GM23248 (cell line): ENCODE measurements at places on chromosomes 3 and 15.

DNA sequence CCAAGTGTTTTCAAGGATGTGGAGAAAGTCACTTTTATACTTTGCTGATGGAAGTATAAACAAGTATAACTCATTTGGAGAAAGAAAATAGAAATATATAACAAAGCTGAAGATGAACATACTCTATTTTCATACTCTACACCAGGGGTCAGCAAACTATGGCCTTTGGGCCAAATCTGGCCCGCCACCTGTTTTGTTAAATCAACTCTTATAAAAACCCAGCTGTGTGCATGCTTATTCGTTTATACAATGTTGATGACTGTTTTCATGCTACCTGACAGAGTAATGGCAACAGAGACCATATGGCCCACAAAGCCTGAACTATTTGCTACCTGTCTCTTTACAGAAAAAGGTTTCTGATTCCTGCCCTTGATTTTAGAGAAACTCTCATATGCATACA, 124.0 kb downstream of the NR1D2 start:
- DNase-seq, result peak; percentile 20

- DNase-seq, result peak; percentile 55
These were observed 23.3 kb upstream of the LARS2 start for GRCh38 chr3:45365060-45365459.

- no peak for DNase-seq
These were observed 36.6 kb downstream of the MUC20 start for GRCh38 chr3:195757438-195757770.

GRCh38 chr3:45489730-45490309, 101.4 kb downstream of the LARS2 start:
- peak; percentile 23 for DNase-seq

DNA sequence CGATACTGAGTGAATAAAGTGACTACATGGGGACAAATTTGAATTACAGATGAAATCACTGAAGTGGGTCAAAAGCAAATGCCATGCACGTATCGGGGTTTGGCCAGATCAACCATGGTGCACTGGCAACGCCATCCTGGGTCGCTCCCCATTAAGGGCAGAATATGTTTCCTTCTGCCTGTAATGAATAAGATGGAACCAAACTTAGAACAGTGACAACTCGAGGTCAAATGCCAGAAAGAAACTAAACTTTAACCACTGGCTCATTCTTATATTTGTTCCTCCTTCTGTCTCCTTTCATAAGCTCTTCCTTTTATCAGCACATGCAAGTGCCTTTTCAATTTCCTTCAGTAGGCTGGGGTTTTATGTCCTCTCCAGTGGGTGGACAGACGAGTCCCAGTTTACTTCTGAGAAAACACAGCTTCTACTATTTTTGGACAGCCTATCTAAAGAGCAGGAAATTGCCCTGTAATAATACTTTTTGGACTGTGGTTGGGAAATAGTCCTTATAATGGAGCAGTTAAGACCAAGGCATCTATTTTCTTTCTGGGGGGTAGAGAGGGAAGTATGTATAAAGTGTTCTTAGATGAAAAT, 61.4 kb downstream of the WHAMM start:
- DNase-seq, result no peak

GRCh38 chr3:96449803-96450202, 364.6 kb upstream of the EPHA6 start:
- DNase-seq, result no peak

- peak; percentile 68 for DNase-seq
These were observed 1.5 kb upstream of the ITIH3 start for GRCh38 chr3:52792961-52793695.

DNA sequence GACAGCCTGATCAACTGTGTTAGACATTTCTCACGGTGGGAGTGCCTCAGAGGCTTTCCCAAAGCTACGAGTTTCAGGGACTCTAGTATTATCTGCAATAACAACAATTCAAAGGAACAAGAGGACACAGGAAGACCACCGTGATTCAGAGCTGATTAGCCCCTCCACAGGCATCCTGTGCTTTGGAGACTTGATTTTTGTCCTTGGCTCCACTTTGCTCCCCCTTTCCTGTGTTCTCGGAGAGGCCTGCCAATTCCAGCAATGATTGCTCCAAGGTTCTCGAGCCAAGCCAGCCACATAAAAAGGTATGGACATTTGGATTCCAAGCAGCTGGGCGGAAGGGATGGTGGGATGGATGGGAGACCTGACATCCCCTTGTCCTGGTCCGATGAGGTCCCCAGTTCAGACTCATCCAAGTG, 14.3 kb downstream of the EHD4 start:
- no peak for DNase-seq

DNA sequence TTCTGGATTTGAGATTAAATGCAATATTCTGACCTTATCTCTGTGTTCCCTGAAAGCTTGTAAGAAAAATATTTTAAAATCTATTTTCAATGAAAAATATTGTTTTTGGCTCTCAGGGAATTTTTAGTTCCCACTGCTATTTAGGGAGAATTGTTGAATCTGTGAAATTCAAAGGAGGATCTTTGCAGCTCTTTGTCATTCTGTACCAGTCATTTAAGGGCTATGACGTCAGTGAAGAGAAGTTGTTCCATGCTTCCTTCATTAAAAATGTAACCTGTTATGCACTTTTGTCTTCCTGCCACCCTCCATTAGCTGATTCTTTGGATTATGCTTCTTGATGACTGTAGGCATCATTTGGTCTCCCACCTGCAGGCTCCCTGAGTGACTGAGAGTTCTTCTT, 427.8 kb upstream of the C2CD4B start:
- DNase-seq, result no peak

GRCh38 chr3:184334470-184335158, 2.8 kb upstream of the FAM131A start:
- peak; percentile 92 for DNase-seq

GRCh38 chr15:71385026-71385425, 269.8 kb downstream of the THSD4 start:
- DNase-seq, result no peak

- DNase-seq, result no peak
These were observed 26.7 kb upstream of the NDUFB4 start for GRCh38 chr3:120569222-120570057.

DNA sequence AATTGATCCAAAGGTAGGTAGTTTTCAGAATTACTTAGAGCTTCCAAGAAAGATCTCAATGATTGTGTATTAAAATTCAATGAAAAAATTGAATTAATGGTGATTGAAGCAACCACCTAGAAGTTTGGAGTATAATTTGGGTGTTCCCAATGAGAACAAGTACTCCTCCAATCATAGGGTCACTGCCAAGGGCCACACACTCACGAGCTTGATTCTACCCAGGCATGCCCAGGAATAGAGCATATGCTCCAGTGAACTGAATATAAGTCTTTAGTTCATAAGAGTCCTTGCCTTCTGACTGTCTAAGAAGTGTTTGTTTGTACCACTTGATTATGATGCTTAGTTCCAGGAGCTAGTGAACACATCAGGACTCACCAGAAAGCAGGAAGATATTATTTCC, 133.9 kb downstream of the CPNE4 start:
- DNase-seq, result no peak

DNA sequence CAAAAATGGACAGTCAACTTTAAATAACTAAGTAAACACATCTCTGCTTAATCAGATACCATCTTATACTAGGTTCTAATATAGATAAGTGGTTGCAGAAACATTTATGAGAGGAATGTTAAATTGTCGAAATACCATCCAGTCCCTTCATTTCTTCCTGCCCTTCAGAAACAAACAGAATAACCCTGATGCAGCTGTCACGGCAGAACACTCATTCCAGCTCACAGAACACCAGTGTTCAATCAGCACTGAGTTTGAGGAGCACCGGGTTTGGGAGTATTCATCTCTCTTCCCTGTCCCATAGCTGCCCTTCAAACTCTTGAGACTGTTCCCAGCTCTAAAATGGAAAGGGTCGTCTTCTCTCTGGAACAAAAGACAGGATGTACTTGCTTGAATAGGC, 61.1 kb upstream of the TSEN2 start:
- DNase-seq, result no peak

DNA sequence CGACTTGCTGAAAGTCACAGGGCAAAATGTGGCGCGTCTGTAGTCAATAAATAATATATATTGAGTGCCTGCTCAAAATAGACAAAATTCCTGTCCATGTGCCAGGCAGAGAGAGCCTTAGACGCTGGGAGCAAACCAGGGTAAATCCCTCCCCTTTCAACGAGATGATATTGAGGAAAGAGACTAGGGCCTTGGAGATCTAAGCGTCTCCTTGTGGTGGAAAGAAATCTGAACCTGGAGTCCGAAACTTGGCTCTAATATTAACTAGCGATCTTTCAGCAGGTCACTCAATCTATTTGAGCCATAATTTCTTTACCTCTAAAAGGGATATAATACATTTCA, 348 bp upstream of the DPP8 start:
- DNase-seq, result no peak

GRCh38 chr15:40826423-40827075, 2.0 kb downstream of the PPP1R14D start:
- DNase-seq, result no peak

DNA sequence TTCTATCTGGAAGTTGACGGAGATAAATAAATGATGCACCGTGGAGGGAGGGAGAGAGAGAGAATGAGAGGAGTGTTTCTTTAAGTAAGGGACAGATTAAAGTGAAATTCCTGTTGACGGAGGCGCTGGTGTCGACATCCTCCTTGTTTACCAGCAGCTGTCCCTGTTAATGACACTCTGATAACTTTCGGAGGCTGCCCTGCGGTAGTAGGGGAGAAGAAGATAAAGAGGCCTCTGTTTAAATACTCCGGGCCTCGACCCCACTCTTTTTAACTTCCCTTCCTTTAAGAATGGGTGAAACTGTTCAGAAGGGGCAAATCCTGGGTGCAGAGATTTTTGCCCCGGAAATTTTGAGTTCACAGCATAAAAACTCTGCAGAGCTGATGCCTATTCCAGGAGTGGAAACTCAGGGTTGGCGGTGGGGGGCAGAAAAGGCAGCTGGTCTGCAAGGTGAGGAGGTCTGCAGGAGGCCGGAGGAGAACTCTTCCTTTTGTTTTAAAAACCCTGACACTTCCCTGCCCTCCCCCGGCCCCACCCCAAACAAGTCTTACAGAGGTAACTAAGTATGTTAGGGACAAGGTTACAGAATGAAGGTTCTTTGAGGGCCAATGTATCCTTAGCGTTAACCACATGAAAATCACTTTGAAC, 276.6 kb upstream of the NR2F2 start:
- DNase-seq, result no peak

DNA sequence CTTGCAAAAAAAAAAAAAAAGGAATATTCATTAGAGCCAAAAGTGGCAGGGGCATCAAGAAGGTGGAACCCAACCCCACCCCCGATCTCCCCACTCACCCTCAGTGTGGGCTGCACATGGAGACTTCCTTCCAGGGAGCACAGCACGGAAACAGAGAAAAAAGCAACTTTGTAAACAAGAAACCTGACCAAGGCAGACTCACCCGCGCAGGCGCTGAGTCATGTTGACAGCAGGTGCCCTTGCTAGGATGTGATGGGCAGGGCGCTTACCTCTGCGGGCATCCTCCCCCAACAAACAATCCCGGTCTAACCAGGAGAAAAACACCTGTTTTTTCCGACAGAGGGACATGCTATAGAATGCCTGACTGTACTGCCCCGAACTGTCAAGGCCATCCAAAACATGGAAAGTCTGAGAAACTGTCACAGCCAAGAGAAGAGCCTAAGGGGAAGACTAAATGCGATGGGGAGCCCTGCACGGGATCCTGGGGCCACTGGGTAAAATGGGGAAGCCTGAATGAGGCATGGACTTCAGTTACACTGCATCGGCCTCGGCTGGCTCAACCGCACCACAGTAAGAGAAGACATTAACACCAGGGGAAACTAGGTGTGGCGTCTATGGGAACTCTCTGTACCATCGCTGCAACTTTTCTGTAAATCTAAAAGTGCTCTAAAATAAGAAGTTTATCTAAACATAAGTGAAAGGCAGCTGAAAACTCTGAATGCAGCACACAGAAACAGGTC, 66.7 kb upstream of the GATA2 start:
- DNase-seq, result no peak

- no peak for DNase-seq
These were observed 156.1 kb downstream of the FBLN2 start for GRCh38 chr3:13705051-13705450.

GRCh38 chr15:68427963-68428362, 4.0 kb downstream of the ITGA11 start:
- DNase-seq, result peak; percentile 25

GRCh38 chr15:58467121-58467721, 35.4 kb downstream of the LIPC start:
- DNase-seq, result no peak

GRCh38 chr15:82570721-82571508, 30.7 kb upstream of the RPS17 start:
- peak; percentile 84 for DNase-seq

GRCh38 chr3:127108796-127109195, 84.1 kb upstream of the PRR23E start:
- no peak for DNase-seq

- DNase-seq, result no peak
These were observed 268.5 kb downstream of the LRTM1 start for GRCh38 chr3:54659347-54659746.

DNA sequence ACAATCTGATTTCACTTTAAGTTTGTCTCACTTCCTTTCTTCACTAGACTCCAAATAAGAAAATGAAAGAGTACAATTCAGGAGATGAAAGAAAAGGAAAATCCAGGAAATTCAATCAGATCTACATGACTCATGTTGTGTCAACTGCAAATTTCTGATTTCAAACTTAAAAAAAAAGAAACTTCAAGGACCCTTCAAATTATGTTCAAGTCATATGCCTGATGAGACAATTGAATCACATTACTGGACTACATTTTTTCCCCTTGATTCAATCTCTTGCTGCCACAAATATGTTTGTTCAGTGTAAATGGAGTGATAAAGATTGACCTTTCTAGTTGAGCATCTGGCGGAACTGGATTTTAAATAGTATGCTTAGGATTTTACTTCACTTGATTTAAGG, 37.4 kb downstream of the FRMD5 start:
- peak; percentile 81 for DNase-seq

DNA sequence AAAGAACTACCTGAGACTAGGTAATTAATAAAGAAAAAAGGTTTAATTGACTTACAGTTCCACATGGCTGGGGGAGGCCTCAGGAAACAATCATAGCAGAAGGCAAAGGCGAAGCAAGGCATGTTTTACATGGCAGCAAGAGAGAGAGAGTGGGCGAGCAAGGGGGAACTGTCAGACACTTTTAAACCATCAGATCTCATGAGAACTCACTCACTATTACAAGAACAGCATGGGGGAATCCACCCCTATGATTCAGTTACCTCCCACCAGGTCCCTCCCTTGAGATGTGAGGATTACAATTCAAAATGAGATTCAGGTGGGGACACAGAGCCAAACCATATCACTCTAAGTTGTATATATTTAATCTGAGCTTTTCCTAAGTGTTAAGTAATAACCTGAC, 79.0 kb upstream of the MLF1 start:
- DNase-seq, result no peak

DNA sequence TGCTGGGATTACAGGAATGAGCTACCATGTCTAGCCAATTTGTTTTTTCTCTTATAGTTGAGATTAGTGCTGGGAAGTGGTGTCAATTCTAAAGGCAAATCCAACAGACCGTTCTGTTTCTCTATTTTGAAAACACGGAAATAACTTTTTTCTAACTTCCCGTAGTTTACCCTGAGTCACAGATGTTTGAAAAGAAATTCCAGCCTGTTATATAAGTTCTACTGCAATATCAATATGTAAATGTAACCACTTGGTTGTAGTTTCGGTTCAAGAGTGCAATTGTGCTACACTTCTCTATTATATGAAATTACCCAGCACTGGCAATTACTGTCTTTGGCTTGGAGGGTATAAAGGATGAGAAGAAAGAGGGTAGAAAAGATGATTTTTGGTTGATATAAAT, 22.3 kb upstream of the GNB4 start:
- no peak for DNase-seq

- no peak for DNase-seq
These were observed 115.4 kb upstream of the ATP2B2 start for GRCh38 chr3:10620833-10621082.

GRCh38 chr3:52422669-52423068, 22.2 kb downstream of the SEMA3G start:
- no peak for DNase-seq
